ENCODE measurements at places on chromosomes 5 and 9.

- no peak for DNase-seq
These were observed 41.3 kb upstream of the TESK1 start for GRCh38 chr9:35563791-35564197.

DNA sequence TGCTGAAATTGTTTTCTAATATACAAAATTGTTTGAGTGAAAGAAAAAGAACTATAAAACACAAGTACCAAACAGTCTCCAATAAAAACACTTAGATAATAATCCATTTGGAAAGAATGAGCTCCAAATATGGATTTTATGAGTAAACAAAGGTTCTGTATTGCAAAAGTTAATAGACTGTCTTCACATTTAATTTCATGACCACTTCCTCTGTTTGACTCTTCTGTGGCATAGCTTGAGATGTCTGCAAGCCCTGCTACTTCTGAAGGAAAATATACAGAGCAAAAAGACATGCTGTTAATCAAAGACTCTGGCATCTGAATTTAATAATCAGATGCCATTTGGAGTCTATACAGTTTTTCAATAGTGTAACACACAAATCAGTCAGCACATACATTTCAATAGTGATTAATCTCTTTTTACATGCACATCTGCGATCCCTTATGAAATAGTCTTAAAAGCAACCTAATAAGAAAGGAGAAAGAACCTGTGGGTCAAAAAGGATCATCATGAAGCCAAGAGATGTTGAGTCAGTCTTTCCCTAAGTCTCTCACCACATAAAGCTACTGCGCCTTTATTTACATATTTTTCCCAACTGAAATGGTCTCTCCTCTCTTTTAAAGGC lies 165.4 kb upstream of the LHFPL2 start:
- DNase-seq, result peak; percentile 90

- DNase-seq, result no peak
These were observed 43.2 kb downstream of the KCNT1 start for GRCh38 chr9:135745189-135745588.

GRCh38 chr9:15239816-15240215 lies 67.2 kb downstream of the TTC39B start:
- no peak for DNase-seq

GRCh38 chr5:139903795-139904565 lies 108.4 kb downstream of the PSD2 start:
- no peak for DNase-seq

GRCh38 chr9:784202-784601 lies 57.3 kb upstream of the DMRT1 start:
- DNase-seq, result no peak

GRCh38 chr9:107734256-107735013 lies 244.9 kb upstream of the KLF4 start:
- peak; percentile 93 for DNase-seq

- no peak for DNase-seq
These were observed 145.0 kb downstream of the ADCY2 start for GRCh38 chr5:7540736-7541485.

- no peak for DNase-seq
These were observed 322.6 kb upstream of the SLC30A5 start for GRCh38 chr5:68771221-68771620.

DNA sequence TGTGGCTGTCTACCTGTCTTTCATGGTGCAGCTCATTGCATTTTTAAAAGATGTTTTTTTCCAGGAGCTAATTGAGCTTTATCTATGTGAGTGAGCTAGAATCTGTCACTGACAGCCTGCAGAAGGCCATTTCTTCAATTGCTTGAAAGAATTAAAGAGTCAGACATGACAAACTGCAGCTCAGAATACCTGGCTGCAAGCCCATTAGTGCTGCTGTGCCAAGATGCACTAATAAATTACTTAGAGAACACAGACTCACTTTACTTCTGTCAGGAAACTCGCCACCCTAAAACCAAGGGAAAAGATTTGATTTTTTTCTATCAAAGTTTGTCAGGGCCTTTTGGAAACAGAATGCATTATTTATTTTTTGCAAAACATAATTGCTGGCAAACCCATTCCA lies 368.3 kb downstream of the CAAP1 start:
- DNase-seq, result no peak

DNA sequence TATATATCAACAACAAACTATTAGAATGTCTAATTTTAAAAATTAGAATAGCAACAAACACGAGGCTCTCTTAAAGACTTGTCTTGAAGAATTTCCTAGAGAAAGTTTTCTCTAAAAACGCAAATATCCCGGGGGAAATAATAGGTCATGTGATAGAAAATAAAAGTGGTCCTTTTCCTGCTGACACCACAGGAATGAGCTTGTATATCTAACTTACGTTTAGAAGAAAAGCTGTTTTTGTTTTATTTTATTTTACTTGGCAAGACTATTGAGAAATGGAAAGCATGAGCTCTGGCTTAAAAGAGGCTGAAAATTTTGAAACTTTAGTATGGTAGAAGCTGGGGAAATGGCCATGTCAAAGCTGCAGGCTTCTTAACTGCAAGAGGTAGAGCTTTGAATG lies 465.0 kb downstream of the AGTPBP1 start:
- no peak for DNase-seq

DNA sequence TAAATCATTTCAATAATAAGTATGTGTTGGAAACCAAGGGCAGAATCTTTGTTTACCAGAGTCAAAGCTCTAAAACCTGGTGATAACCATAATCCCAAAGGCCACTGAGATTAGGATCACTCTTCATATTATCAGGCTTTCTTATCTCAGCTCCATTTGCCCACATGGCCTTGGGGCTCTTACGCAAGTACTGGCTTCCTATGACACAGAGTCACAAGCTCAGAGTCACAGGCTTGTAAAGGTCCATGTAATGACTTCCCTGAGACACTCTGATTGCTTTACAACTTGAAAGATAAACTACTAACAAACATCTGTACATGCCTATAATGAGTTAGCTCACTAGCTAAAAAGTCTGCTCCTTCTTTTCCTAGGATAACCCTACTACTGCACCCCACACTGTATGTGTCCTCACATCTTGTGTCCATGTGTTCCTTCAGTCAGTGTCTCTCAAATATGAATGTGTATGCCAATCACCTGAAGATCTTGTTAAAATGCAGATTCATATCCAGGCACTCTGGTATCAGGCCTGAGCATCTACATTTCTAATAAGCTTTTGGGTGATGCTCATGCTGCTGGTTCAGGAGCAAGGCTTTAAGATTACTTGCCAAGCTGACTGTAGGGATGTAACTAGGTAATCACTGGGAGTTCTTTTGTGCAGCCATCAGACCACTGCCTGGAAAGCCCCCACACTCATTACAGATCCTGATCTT lies 28.4 kb downstream of the SEMA6A start:
- no peak for DNase-seq

DNA sequence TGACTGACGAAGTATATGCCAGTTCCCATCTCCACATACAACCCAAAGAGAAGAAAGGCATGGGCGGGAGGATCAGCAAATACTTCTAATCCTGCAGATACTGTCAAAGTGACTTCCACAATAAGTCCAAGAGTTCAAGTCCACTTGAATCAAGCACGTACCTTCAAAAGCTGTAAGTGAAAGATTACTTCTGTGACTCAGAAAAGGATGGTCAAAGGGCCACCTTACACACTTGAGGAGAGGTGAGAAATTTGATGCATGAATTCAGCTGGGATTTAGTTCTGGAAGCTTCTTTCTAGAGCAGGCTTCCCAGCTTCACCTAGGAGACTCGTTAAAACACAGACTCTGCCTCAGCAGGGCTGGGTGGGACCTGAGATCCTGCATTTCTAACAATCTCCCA lies 357.5 kb downstream of the GLIS3 start:
- DNase-seq, result no peak

DNA sequence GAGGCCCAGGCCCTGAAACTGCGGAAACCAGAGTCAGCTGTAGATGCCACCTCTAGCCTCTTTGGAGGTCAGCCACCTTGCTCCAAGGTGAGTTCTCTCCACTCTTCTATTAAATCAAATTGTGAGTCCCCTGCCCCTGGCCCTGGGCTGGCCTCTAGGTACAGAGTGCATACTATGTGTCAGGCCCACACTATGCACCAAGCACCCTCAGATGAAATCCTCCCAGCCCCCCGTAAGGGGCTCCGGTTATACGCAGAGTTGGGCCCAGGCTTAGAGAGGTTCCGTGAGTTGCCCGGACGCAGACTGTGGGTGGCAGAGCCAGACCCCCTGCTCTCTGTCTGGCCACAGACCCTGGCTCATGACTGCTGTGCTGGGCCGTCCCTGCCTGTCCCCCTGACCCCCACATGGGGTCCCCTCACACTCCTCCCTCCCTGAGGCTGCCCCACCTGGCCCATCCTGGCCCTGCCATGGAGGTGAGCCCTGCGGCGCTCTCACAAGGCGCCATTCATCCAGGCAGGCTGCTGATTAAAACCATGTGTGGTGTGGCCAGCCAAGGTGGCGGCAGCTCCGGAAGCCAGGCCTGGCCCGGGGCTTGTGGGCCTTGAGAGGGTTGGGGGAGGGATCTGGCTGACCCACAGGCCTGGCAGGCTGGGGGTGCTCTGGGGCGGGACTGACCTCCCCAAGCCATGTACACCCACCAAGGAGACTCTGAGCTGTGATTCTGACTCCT lies 65.5 kb upstream of the SYNPO start:
- no peak for DNase-seq

- peak; percentile 25 for DNase-seq
These were observed 779.1 kb downstream of the NR2F1-AS1 start for GRCh38 chr5:92801911-92802310.

GRCh38 chr9:97627624-97628023 lies 5.5 kb downstream of the TSTD2 start:
- DNase-seq, result no peak

- no peak for DNase-seq
These were observed 1855.5 kb downstream of the MAT2B start for GRCh38 chr5:165360784-165361542.

- no peak for DNase-seq
These were observed 18.7 kb upstream of the AGGF1 start for GRCh38 chr5:77011498-77011897.

- DNase-seq, result peak; percentile 65
These were observed 52.4 kb downstream of the MELK start for GRCh38 chr9:36625006-36625615.

DNA sequence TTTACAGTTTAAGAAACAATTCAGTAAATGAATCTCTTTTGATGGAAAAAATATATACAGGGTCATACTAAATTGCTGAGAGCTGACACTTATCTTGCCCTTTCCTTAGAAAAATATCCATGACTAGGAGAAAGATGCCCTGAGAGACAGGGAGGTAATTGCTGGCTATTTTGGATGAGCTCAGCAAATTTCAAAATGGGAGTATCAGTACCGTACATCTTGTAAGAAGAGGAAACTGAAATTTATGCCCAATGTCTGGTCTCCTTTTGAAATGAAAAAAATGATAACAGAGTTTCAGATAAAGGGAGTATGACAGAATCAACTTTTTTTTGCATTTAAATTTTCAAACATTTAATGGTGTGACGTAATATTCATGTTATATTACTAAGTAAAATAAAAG lies 415.8 kb upstream of the CDH10 start:
- no peak for DNase-seq

- DNase-seq, result no peak
These were observed 30.3 kb upstream of the LCP2 start for GRCh38 chr5:170327829-170328228.

GRCh38 chr9:8627976-8628679 lies 828.5 kb upstream of the DMAC1 start:
- peak; percentile 56 for DNase-seq

DNA sequence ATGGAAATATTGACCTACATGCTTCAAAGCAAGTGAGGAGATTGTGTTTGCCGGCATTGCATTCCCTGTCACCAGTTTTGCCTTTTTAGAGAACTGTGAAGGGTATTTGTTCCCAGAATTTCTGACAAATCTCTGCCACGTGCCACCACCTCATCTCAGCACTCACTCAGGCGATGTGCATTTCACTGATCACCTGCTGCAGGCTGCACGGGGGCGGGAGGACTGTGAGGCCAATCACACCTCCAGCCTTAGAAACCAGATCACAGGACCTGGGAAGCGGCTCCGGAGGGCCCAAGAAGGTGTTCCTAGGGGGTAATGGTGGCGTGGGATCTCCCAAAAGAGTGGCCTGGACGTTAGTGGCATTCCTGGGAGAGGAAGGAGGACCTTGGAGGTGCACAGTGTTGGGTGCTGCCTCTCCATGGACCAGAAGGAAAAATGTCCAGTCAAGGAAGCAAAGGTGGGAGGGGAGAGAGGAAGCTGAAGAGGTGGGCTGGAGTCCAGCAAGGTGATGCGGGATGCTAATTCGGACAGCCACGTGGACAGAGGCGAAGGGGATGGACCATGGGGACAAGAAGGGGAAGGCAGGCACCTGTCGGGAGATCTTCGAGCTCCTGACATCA lies 63.6 kb upstream of the OLFM1 start:
- no peak for DNase-seq
